ENCODE measurements at places on chromosomes 5 and 9.

DNA sequence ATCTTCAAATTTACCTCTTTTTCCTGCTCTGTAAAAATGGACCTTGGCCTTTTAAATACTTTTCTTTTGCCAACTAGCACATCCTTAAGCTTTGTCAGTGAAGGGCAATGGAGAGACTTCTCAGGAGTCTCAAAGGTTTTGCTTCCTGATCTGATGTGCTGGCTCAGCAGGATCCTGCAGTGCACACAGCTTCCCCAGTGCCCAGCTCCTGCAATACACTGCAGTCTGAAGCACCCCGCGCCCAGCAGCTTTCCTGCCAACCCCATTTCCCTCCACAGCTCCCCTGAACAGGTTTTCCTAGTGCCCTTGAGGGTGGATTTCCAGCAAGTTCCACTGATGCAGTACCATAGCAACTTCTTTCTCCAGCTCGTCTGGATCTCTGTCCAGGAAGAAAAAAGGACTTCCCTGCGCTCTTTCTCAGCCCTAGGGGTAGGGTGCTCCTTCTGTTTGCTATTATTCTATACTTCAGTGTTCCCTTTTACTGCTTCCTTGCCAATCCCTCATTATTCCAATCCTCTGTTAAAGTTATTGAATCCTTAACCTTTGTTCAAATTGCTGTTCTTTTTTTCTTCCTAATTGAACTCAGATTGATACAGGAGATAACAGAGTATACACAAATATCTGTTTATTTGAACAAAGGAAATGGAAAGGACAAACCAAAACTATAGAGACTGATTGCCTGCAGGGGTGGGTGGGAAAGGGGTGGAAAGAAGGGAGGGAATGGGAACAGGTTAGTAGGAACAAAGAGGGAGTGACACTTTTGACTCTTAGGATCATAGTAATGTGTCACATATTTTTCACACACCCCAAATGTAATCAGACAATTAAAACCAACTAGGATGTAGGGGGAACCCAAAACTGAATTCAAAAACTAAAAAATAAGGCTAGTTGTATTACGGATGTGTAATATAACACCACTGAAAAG lies 8.5 kb downstream of the SNAPC3 start:
- DNase-seq: no peak

GRCh38 chr9:126797903-126798302 lies 6.9 kb upstream of the ZBTB43 start:
- DNase-seq: no peak

GRCh38 chr5:33146881-33147280 lies 293.9 kb upstream of the TARS1 start:
- no peak for DNase-seq

DNA sequence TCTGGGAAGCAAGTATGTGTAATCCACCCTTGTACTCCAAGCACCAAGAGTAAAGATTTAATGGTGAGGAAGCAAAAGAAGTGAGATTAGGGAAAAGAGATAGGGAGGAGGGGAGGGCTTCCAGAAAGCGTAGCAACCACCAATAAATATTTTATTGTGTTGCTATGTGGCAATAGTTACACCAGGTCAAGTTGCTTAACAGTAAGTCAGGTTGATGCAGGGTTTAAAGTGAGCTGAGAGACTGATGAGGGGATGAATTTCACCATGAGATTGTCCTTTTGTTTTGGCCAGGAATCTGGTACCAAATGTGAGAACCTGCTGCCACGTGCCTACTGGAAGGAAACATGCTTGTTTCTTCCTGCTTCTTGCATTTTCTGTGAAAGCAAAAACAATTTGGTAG lies 62.7 kb downstream of the PCSK5 start:
- DNase-seq: no peak

DNA sequence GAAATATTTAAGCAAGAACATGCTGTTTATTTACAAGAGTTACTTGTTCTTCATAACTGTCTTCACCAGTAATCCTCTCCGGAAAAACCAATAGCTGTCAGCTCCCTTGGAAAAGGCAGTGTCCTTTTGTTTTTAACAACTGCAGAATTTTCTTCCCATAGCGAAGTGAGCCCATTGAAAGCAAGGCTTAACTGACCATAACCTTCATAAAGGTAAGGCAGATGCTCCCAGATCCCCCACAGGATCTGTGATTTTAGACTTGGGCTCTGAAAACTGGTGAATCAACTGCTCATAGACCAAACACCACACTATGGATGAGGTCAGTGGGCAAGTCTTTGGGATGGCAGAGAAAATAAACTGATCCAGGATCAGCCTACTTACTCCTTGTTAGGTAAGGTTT lies 155.0 kb downstream of the GLIS3 start:
- DNase-seq: no peak

- DNase-seq: peak; percentile 62
These were observed 152.9 kb upstream of the PITX1 start for GRCh38 chr5:135186662-135187522.

GRCh38 chr9:36903541-36904435 lies 130.3 kb downstream of the PAX5 start:
- DNase-seq: peak; percentile 92

DNA sequence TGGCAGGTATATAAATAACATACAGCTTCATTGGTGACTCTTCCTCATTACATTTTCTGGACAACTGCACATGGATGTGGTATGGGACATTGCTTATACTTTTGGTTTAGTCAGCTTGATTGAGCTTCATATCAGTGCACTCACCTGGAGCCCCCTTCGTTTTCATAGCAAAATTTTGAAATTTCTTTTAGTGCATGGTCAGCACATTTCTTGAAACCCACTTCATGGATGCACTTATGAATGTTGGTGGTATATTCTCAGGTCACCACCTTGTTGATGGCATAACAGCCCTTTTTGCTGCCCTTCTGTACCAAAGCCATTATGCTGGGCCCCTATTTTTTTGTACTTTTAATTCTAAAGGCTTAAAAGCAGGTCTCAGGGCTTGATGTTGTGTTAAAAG lies 16.7 kb upstream of the LRRC70 start:
- no peak for DNase-seq

DNA sequence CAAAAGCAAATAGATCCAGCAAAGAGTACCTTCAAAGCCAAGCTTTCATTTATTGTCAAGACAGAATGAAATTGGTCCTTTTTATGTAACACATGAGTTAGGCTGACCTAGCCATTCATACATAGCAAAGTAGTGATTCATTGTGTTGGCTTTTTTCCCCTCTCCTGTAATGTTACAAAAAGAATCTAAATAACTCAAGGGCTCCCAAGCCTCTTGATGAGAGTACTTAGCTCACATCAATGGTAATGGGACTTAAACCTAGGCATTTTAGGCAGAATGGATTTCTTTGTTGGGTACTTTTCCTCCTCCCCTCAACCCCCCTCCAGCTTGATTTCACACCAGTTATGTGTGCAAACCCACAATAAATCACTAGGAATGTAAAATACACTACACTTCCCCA lies 123.7 kb downstream of the EBF1 start:
- no peak for DNase-seq

- DNase-seq: no peak
These were observed 43.4 kb upstream of the TNFAIP8 start for GRCh38 chr5:119312403-119312802.

GRCh38 chr5:113330533-113331208 lies 104.1 kb downstream of the TSSK1B start:
- peak; percentile 22 for DNase-seq

DNA sequence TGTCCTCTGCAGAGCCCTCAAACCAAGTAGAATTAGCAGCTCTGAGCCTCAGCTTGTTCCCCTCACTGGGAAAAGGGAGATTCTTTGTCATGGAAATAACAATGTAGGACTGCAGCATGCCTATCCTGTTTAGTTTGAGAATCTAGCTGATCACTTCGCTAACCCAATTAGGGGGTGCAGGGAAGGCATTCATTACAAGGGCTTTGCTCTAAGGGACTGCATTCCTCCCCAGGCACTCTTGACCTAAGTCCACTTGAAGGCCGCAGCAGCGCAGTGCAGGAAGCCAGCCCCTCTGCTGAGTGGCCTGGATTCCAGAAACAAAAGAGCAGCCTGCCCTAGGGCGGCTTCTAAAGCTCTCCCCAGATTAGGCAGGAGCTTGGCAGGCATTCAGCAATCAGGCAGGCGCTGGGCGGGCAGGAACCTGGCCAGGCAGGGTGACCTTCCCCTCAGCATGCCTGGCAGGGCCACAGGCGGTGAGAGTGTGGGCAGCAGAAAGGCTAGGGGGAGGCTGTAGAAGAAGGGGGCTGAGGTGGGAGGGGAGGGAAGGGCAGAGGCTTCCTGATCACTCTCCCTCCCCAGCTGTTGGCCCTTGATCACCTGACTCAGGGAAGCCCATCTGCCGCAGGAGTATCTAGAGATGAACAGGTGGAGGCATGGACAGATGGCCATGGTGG lies 24.8 kb downstream of the CCNJL start:
- peak; percentile 67 for DNase-seq

DNA sequence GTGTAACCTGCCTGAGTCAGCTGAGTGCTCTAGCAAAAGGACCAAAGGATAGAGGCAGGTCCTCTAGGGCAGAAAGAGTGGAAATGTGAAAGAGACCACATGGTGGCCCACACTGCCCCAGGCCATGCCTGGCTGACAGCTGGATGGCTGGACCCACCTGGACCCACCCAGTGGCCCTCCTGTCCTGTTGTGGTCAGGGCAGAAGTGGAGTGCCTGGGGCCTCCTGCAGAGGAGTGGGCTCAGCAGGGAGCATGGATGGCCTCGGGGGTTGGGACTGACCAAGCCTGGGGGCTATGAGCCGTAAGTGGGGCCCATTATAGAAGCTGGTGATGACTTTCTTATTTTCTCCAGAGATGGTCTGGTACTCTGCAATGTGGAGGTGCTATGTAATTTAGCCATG lies 55.7 kb upstream of the FAM120AOS start:
- peak; percentile 70 for DNase-seq

- no peak for DNase-seq
These were observed 42.1 kb downstream of the TTC39B start for GRCh38 chr9:15264918-15265317.
